ENCODE measurements at places on chromosomes 16 and 17.
A peak's percentile ranks its signal among the peaks of the same experiment; 100 is the strongest.

- no peak for DNase-seq
Measured at GRCh38 chr16:69773260-69773947, 11.3 kb downstream of the WWP2 start.

DNA sequence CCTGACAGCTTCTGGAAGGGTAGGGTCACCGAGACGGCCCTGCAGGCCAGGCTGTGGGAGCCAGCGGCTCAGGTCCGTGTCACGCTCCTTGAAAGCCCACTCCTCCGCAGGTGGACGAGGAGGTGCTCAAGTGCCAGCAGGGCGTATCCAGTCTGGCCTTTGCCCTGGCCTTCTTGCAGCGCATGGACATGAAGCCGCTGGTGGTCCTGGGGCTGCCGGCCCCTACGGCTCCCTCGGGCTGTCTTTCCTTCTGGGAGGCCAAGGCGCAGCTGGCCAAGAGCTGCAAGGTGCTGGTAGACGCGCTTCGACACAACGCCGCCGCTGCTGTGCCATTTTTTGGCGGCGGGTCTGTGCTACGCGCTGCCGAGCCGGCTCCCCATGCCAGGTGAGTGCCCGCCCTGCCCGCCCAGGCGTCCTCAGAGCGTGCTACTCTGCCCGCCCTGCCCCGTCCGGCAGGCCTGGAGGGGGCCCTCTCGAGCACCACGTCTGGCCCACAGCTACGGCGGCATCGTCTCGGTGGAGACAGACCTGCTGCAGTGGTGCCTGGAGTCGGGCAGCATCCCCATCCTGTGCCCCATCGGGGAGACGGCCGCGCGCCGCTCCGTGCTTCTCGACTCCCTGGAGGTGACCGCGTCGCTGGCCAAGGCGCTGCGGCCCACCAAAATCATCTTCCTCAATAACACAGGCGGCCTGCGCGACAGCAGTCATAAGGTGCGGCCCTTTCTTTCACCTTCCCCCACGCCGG lies 1.3 kb downstream of the NAGS start:
- DNase-seq: no peak

DNA sequence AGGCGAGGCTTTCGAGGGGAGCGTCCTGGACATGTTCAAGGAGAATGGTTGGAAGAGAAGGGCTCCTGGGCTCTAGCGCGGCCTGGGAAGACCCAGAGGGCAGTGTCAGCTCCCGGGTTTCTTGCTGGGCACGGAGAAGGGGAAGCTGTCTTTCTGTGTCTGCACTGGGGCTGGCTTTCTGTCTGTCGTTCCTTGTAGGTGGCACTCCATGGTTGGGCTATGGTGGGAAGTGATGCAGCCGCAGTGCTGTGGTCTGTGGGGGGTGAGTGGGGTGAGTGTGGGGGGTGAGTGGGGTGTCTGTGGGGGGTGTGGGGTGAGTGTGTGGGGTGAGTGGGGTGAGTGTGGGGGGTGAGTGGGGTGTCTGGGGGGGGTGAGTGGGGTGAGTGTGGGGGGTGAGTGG lies 13.7 kb downstream of the RNF213 start:
- DNase-seq: no peak

- peak; percentile 84 for DNase-seq
Measured at GRCh38 chr17:38590988-38591758, 14.6 kb downstream of the SRCIN1 start.

DNA sequence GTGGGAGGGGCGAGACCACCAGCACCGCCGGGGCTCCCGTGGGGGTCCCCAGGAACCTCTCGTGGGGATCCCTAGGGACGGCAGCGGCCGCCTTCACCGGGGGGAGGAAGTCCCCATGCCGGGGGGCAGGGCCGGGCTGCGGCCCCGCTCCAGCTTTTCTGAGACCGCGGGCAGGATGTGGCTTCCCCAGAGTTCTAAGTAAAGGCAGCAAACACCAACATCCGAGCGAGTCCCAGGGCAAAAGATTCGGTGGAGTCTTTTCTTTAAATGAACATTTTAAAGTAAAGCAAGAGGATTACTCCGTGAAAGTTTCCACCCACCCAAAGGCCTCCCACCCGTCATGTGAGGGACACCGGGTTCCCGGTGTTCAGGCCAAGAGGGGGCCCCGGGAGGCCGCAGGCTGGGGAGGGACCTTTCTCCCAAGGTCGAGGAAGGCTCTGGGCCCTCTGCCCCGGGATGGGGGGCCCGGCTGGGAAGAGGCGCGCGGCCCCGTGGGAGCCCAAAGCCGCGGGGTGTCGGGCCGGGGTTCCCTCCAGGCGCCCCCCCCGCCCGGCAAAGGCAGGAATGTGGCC lies 137.2 kb upstream of the RPH3AL start:
- no peak for DNase-seq

DNA sequence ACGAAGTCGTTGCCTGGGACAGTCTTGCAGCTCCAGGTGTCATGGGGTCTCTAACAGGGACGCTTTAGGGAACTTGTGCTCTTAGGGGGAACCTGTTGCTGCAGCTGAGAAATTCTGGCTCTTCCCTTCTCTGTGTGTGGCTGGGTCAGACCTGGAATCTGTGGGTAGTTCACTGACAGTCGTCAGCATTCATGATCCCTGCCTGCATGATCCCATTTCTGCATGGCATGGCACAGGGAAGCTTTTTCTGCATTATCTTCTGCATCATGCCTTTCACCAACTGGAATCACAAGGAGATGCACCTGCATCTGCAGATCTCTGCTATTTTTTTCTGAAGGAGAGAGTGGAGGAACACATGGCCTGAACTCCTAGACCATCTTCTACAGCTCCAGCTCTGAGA lies 85.6 kb downstream of the SOX9 start:
- DNase-seq: no peak

DNA sequence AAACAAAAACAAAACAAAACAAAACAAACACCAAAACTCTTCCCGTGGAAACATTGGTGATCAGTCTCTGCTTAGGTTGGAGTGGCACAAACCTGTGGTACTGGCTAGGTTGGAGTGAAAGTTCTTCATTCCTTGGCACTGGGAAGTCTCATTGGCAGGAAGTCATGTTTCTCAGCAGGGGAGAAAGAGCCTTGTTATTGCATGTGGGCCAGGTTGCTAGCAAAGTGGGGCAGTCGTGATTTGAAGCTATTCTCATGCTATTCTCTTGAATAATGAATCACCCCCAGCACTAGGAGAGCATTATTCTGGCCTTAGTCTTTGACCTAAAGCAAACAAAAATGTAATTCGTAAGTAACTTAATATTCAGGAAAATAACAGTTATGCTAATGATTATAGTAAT lies 24.3 kb upstream of the B4GALNT2 start:
- no peak for DNase-seq

DNA sequence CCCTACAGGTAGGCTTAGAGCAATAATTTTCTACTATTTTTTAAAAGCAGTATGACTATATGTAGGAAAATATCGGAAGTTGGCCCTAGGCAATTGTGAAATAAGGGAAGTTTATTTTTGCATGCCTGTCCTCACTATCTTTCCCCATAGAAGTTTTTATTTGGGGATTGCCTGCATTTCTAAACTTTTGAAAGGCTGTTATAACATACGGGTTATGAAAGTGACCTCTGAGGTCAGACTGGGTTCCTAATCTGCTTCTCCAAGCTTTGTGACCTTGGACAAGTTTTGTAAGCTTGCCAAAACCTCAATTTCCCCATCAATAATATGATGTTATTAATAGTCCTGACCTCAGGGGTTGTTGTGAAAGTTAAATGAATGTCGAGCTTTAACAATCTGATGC lies 67.1 kb downstream of the ARHGAP44 start:
- no peak for DNase-seq

- no peak for DNase-seq
Measured at GRCh38 chr16:70402916-70403659, 35.8 kb downstream of the ST3GAL2 start.

GRCh38 chr17:30556374-30557332 lies 79.4 kb downstream of the GOSR1 start:
- DNase-seq: no peak

DNA sequence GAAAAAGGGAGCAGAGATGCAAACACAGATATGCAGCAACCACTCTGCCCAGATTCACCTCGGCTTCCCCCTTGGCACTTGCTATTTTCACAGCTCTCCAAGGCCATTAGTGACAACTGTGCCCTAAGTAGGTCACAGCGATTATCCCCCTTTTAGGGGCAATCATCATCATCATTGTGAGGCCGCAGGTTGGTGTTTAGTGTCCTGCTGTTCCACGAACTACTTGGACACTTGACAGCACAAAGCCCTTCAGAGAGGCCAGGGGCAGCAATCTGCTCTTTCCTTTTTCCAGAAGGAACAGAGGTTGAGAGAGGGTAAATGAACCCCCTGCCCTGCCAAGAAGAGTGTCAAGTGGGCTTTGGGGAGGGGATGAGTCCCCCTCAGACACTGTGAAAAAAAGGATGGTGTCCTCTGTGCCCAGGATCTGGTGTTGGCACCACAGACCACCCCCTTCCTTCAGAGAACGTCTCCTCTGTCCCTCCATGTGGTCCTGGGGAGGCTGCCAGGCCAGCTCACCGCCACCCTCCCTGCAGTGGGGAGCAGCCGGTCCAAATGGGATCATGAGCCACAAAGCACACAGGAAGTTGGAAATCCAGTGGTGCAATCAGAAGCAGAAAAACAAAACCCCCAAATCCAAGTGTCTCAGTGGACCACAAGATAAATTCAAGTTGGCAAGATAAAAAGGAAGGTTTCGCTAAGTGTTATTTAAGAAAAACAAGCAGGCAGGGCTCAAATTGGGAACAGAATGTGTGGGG lies 78.4 kb upstream of the MED9 start:
- DNase-seq: no peak

DNA sequence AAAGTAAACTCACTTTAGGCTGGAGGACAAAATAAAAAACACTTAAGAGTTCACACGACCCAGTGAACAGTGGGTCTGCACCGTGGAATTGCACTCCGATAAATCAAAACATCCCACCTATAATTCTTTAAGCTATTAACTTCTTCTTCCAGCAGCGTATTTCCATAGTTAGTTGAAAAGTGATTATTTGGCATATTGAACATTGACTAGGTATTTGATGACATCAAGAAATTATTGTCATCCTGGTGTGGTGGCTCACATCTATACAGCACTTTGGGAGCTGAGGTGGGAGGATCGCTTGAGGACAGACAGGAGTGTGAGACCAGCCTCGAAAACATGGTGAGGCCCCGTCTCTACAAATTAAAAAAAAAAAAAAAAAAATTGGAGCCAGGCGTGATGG lies 23.4 kb downstream of the IGF2BP1 start:
- no peak for DNase-seq

DNA sequence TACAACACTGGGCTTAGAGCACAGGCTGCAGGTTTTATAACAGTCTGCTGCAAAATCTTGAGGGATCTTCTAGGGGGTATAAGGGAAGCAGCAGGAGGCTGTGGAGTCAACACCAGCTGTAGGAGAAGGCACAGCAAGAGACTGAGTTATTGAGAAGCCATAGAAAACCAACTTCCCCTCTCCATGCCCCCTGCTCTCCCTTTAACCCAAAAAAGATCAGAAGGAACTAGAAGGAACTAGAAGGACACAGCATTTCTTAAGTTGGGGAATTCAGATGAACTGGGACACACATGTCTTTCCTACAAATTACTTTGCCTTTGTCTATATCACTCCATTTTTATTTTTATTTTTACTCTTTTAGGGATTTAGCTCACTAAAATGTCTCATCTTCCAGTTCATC lies 6.2 kb upstream of the CCL18 start:
- no peak for DNase-seq

DNA sequence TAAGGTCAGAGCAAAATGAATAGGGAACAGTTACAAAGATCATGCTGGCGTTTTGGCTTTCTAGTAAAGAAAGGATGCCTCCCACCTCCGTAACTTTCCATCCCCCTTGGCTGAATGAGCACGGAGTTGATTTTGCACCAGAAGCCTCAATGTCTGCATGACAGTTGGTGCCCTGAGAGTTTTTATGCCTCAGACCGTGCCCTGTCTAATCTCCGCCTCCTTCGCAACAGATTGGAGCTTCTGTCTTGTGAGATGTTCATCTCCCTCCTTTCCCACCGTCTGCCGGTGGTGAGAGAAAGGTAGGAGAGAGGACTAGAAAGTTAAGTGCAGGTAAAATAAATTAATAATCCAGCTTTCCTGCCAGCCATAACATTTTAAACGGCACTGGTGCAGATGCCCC lies 1.9 kb downstream of the HS3ST4 start:
- no peak for DNase-seq

DNA sequence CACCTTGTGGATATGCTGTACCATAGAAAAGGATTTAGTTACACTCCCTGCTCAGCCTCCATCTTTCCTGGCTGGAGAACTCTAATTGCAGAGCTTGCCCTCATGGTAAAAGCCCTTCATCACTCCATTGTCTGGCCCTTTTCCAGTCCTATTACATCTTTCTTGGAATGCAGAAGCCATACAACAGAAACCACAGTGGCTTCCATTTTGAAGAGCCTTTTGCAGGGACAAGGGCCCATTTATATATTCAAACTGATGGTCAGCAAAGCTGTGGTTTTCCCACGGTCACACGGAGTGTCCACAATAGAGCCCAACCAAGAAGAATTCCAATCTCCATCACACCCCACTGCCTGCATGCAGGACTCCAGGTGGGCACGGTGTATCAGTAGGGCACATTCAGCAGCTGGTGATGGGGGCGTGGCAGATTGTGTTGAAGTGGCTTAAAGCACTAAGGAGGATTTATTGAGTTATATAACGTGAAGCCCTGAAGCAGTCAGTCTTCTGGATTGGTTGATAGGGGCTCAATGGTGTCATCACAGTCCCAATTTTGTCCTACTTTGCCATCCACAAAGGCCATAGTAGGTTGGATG lies 20.3 kb downstream of the COPRS start:
- no peak for DNase-seq

DNA sequence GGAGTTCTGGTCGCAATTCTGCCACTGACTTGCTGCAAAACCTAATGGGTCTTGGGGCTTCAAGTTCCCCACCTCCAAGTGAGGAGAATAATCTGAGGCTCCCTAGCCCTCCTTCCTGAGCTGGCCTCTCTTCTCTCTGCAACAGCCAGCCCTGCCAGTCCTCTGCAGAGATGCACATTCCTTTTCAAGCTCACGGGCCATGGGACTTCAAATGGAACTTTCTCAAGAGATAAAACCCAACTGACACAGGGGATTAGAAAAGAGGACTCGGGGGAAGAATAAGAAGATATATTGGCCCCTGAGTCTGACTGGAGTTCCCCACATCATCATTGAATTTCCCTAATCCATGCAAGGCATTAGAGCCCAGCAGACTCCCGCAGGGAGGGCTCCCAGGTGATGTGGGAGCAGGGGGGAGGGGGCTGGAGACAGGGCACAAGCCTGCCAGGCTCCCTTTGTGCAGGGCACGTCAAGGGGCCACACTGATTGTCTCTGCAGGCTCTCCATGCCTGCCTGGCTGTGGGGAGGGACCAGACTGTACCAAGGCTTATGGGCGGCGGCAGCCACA lies 131.0 kb downstream of the CCDC144A start:
- no peak for DNase-seq

DNA sequence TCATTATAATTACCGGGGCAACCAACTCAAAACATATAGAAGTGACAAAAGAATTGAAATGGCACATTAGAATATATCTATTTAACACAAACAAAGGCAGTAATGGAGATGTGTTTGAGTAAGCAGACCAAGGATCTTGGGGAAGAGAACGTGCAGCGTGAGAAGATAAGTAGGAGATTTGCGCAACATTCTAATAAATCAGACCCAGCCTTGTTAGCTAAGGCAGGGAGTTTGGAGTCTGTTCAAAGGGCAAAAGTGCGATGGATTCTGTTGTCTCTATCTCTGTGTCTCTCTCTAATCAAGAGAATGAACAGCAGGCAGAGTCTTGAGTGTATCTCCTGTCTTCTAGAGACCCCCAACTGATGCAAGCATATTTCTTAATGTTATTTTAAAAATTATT lies 55.0 kb upstream of the FA2H start:
- DNase-seq: no peak

Data from NCI-H2171 (cell line).